ENCODE measurements at places on chromosomes 6 and 20.

- DNase-seq: no peak
Observed at GRCh38 chr6:11971154-11971553, 41.0 kb upstream of the HIVEP1 start.

DNA sequence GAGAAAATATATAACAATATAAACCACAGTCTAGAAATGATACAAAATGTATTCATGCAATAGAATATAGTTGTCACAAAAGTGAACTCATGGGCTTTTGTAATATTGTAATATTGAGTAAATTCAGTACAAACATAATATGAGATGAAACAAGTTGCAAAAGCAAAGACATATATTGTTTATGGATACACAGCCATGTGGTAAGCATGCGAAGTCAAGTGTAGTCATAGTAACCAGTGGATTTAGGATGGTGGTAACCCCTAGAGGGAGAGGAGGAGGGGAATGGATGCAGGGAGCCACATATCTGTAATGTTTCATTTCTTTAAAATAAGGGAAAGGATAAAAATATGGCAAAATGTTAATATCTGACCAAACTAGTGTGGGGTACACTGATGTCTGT lies 47.3 kb downstream of the ARMC2 start:
- DNase-seq: no peak

GRCh38 chr6:20800229-20800628 lies 266.0 kb downstream of the CDKAL1 start:
- DNase-seq: no peak

DNA sequence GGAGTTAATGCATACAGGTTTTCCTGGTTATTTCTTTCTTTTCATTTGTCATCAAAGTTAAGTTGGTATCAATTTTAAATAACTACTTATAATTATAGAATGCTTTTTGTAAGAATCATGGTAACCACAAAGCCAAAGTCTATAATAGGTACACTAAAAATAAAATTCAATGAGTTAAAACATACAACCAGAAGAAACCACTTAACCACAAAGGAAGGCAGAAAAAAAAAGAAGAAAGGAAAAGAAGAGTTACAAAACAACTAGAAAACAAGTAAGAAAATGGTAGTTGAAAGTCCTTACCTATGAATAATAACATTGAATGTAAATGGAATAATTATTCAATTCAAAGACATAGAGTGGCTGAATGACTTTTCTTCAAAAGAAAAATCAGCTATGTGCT lies 45.6 kb downstream of the THBS2 start:
- DNase-seq: no peak

DNA sequence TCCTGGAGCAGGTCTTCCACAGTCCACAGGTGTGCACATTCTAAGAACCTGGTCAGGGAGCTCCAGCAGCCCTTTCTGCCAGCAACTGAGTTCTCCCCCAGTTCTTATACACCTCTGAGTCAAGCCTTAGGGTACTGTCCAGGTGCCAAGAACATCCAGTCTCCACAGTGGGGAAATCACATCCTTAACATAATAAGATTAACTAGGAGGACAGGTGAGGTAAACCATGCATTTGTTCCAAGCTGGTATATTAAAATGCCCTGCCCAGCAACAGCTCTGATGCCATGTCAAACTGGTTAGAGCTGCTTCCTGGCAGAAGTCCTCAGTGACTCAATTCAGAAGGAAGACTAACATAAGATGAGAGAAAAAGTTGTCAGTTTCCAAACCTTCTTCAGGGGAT lies 303.9 kb upstream of the SGK1 start:
- DNase-seq: no peak

- no peak for DNase-seq
Observed at GRCh38 chr6:4511641-4512020, 264.6 kb upstream of the CDYL start.

DNA sequence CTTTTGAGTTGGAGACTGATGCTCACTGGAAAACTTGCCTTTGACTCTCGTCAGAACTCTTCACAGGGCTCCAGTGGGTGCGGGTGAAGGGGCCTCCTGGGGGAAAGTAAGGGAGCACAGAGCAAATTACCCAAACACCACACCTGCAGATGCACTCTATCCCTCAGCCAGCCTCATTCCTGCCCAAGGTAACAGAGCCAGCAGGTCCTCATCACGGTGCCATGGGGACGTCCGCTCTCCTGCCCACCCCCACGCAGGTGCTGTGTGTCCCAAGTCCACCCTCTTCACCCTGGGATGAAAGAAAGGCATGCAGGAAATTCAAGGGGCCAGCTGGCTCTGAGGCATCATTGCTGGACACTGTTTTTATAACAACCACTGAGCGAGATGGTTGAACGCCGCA lies 269.0 kb downstream of the SMOC2 start:
- DNase-seq: no peak

GRCh38 chr6:45132059-45132458 lies 196.1 kb upstream of the RUNX2 start:
- no peak for DNase-seq

DNA sequence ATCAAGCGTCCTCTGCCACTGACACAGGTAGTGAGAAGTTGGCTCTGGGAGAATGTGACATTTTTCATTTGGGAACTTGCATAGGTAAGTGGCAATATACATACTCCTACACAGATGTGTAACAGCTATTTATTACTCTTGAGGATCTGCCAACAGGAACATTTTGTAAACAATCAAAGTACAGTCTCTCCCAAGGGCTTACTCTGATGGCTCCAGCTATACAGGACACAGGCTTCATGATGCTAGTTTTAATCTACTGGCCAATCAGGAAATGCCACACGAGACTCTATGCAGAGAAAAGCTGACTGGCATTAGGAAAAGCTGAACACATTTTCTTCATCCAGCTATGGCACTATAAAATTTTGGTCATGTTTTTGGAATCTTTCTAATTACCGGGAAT lies 57.8 kb downstream of the POPDC3 start:
- no peak for DNase-seq

- peak; percentile 76 for DNase-seq
Observed at GRCh38 chr6:27502508-27503435, 29.9 kb upstream of the ZNF184 start.

DNA sequence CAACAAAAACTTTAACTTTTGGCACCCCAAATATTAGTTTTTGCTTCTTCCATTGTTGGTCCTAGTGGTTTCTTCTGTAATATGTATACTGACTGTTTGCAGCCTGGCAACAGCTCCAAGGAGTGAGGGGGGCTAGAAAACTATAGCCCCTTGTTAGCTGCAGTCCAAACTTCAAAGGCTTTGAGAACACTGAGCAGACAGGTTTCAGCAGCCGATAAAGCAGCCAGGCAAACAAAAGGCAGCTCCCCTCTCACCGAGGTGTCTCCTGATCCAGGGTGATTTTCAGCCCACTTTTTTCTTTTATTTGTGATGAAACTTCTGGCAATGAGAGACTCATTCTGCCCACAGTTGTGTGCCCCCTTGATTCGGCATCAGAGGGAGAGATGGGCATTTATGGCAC lies 80.7 kb downstream of the OLIG3 start:
- no peak for DNase-seq

DNA sequence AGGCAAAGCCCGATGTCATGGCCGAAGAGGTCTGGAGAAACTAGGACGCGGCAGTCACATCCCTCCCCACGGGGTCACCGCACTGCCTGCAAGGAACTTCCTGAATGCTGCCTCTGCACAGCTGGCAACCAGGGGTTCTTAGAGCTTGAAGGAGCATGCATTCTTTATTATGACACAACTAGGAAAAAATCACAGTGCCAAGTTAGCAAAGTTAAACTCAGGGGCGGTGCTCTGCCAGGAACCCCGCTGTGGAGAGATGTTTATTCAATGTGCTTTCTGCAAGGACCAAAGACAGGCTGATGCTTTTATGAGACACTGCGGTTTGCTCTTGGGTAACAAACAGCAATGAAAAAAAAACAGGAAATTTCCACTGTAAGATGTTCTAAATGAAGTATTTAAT lies 287.3 kb upstream of the FOXQ1 start:
- DNase-seq: no peak

DNA sequence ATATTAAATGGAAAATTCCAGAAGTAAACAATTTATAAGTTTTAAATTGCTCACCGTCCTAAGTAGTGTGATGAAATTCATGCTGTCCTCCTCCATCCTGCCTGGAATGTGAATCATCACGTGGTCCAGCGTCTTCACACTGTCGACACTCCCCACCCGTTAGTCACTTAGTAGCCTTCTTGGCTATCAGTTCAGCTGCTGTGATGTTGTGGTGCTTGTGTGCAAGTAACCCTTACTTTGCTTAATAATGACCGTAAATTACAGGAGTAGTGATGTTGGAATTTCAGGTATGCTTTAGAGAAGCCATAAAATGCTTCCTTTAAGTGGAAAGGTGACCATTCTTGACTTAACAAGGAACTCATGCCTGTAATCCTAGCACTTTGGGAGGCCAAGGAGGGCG lies 25.2 kb downstream of the RIOK1 start:
- no peak for DNase-seq

All from activated CD4-positive, alpha-beta T cell treated with anti-CD3 and anti-CD28 coated beads for 24 hours (primary cell).